ENCODE measurements at places on chromosomes 2 and 18.

GRCh38 chr2:213934560-213934959, 476.3 kb upstream of the VWC2L start:
- DNase-seq, result peak; percentile 8

GRCh38 chr2:62741954-62742722, 36.6 kb downstream of the EHBP1 start:
- DNase-seq, result peak; percentile 97

GRCh38 chr2:167331636-167332232, 443.5 kb downstream of the XIRP2 start:
- DNase-seq, result no peak

DNA sequence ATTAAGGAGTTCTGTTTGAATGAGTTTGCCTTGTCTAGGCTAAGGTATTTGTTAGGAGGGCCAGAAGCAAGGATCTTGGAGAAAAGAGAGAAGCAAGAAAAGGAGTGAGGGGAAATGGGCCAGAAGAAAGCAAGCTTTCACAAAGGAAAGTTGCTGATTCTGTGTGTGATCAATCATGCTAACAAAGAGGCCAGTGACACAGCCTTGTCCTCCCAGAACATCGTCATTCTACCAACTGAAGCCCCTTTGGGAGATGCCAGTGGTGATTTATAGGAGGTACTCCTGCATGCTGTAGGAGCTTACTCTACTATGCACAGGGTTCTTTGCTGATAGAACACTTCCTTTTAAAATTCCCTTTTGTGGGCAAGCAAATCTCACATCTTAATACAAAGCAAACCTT, 449.2 kb upstream of the SPRED2 start:
- no peak for DNase-seq

DNA sequence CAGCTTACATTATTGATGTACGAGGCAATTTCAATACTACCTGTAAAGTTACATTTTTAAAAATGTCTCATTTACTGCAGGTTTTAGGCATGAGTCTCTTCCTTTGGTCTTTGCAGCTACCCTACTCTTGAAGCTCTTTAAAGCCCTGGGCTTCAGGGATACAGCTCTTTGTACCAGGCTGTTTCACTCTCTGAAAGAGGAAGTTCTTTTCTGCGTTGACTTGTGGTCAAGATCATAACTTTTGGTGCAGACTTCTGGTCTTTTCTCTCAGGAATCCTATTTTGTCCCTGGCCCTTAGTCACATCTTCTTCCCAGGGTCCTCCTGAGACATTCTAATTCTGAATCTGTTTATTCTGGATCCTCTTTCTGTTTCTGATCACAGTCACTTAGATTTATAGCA, 16.6 kb upstream of the HRH4 start:
- DNase-seq, result no peak

DNA sequence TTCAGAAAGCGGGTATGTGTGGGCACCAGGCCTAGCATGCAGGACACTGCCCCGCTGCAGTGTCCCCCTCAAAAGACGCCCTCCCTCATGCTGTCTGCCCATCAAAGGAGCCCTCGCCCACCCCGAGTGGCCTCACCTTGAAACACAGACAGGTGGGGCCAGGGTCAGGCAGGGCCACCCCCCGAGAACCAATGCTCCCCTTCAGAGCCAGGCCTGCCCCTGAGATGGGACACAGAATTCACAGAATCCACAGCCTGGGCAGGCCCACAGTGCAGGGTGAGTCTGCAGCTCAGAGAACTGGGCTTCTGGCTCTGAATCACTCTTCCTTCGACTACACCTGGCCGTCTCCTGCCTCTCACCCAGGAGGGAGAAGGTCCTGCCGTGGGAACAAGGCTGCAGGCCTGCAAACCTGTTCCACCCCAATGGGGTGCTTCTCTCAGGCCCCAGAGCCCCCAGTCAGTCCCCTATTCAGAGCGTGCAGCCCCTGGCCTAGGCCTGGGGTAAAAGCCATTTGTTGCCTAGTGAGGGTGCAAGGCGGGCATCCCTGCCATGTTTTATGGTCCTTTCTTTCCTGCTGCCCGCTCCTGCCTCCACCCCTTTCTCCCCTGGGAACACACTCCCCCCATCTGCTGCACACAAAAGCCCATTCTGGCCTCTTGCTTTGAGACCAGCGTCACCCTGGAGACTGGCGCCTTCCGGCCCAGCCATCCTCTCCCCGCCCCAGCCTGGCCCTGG, 11.3 kb upstream of the ARHGEF4 start:
- DNase-seq, result no peak

- DNase-seq, result no peak
Observed at GRCh38 chr2:36697424-36698066, 1.0 kb downstream of the VIT start.

GRCh38 chr2:206341396-206341795, 66.9 kb downstream of the ZDBF2 start:
- no peak for DNase-seq

DNA sequence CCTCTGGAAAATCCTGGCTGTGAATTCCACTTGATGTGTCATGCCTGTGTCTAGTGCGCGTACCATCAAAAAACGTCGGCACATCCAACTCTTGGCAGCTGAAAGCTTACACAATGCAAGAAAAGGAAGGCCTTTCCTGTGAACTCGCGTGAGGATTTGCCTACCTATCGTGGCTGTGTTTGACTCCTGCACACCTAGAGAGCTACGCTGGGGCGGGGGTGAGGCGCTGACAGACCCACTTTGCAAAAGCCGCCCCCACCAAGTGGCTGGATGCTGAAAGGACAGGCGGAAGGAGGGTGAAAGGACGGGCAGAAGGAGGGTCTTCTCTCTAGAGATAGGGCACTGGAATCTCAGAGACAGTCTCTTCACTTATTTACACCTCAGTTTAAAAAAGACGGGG, 270.1 kb downstream of the EIPR1 start:
- DNase-seq, result no peak

- DNase-seq, result no peak
Observed at GRCh38 chr2:97738179-97739019, 25.0 kb downstream of the ZAP70 start.

DNA sequence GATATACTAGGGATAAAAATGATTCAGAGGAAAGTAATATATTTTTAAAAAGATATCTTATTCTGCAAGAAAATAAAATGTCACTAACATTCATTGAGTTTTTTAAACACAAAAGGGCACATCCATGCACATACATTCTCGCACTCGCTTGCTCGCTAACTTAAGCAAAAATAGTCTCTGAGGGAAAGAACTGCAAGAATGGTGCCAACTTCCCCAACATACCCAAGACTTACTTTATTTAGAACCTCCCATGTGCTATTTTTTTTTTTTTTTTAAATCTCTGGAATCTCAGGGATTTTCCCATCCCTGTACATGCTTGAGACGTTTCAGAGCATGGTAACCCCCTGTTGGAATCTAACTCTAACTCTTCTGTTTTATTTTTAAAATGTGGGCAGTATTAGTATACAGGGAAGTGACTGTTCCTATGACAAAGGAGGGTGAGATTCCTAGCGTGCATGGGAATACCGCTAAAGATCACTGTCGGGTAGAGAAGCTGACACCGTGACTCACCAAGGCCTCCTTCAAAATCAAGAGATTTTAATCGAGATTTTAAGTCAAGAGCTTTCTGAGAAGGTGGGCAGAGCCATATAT, 187.9 kb upstream of the ZEB2 start:
- peak; percentile 70 for DNase-seq

DNA sequence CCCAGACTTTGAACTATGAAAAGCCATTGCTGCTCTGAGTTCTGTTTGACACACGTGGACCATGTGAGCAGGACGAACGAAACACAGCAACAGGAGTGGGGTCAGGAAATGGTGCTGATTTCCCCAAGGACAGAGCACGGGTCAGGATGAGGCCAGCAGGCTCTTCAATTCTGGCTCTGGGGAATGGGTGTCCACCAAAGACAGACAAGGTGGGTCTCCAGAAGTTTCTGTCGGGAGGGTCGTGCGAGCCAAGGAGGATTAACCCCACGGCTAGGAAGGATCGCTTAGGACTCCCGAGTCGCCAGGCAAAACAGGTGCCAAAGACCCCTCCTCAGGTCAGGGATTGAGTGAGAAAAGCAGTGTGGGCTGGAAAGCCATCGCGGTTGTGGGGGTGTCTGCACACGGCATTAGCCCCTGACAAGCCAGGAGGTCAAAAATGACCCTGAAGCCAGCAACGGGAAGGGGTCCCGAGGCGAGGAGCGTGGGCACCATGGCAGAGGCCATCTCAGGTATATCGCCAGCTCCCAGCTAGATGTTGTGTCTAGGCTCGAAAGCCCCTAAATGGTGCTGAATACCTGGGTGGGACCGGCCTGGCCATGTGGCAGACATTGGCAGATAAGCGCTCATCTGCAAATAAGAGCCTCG, 213.9 kb upstream of the SALL3 start:
- no peak for DNase-seq

GRCh38 chr2:95010126-95010525, 15.4 kb upstream of the MAL start:
- no peak for DNase-seq

DNA sequence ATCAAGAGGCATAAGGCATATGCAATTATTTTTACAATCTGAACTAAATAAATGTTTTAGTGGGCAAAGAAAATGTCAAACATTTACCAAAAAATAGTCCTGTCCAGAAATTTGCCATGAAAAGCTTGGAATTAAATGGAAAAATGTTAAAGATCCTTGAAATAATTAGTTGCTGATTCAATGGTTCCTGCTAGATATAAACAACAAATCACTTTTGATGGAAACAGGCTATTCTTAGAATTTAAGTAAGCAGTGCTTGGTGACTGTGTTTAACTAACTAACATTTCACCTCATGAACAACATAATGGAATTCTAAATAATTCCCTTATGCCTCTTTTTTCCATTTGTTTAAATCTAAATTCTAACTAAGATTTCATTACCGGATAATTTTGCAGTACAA, 3.9 kb downstream of the RND3 start:
- no peak for DNase-seq

GRCh38 chr2:164479460-164479859, 141.8 kb downstream of the GRB14 start:
- DNase-seq, result peak; percentile 27

DNA sequence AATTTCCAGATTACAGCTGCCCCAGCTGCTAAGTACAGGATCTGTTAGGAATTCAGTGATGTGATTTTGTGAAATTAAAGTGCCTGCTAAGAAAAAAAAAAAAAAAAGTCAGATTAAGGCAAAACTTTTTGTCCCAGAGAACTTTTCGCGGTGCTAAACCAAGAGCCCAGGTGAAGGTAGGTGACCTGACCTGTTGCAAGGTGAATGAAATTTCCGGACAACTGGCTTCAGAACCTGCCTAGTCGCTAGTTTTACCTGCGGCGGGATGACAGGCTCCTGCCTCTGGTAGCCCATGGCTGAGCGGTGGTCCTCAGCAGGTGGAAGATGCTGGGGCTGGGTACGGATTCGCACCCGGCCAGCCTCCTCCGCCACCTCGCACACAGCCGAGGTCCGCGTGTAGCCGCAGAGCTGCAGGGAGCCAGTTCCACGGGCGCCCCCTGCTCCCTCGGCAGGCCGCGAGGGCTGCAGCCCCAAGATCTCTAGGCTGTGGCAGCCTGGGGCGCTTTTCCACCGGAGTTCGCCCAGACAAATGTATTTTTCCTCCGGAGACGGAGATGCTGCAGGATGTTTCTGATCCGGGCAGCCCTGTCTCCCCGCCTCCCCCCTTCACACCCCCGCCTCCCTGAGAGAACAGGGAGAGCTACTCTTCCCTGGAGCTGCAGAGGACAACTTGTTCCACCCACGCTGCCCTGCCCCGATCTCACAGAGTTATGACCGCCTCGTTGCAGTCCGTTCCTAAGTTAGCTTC, at the start of gene SLC38A11:
SLC38A11 (minus strand) TSS at position 572 of the 748 bp plus-strand sequence; CDS start at position 294, 278 bp downstream.
- DNase-seq, result no peak

DNA sequence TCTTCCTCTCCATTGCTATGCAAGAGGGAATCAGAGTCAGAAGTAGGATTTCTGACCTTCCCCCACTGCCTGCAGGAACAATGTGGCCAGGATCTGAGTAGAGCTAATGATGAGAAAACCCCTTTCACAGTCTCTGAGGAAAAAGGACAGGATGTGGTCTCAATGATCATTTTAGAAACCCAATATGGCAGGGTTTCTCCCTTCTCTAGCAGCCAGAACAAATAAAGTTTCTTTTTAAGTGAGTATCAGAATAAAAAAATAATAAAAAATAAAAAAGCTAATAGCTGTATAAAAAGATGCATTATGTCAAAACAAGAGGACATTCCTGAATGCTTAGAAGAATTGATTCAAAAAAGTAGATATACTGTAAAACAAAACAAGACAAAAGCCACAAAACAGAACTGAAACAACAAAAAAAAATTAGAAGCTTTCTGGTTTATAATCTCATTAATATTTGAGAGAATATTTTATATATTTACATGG, 1124.9 kb upstream of the ZEB2 start:
- DNase-seq, result peak; percentile 13

DNA sequence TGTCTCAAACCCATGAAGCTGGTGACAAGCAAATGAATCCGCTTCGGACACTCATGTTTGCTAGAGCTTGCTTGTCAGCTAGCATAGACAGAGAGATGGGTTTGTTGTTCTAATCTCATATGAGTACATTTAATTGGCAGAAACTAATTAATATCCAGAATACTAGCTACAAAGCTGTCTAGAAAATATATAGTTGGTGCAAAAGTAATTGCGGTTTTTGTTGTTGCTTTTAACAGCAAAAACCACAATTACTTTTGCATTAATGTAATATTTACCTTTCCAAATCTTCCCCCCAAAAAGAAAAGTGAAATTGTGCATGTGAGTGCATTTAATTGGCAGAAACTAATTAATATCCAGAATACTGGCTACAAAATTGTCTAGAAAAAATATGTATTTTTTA, 1115.2 kb downstream of the TDRD15 start:
- no peak for DNase-seq

DNA sequence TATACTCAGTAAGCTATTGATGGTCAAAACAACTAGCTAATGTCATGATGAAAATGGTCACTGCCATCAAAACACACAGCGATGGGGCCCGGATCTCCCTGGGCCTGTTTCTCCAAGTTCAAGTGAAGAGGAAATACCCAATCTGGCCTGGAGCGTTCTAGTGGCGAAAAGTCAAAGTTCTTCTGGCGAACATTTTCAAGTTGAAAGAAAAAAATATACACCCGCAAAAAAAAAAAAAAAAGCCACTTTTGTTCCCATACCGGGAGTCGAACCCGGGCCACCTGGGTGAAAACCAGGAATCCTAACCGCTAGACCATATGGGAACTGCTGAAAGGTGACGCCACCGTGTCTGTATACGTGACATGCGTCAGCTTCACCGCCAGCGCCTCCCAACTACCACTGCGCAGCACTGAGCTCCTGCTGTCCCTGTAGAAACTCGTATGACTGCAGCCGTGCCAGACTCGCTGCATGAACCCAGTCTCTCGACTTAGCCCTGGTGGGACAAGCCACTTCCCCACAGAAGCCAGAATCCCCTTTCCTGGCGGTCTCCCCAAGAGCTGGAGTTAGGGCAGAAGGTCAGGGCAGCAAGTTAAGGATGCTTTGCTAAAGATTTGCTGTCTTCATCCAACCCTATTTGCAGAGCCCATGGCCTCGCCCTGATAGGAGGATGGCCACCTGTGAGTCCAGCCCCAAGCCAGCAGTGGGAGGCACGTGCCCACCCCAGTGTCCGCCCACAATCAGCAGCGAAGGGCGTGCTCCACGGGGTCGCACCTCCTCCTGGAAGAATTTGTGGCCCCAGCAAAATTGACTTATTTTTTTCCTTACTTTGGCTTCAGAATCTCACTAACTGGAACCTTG, 5.6 kb upstream of the IMP4 start:
- peak; percentile 77 for DNase-seq
